Stimulated activated CD4-positive, alpha-beta T cell treated with anti-CD3 and anti-CD28 coated beads, Interleukin-2, amount 100 ng/mL, for 24 hours (primary cell): ENCODE measurements at places on chromosomes 2 and 18.

- DNase-seq, result no peak
Observed at GRCh38 chr2:205728366-205728765, 46.1 kb downstream of the NRP2 start.

DNA sequence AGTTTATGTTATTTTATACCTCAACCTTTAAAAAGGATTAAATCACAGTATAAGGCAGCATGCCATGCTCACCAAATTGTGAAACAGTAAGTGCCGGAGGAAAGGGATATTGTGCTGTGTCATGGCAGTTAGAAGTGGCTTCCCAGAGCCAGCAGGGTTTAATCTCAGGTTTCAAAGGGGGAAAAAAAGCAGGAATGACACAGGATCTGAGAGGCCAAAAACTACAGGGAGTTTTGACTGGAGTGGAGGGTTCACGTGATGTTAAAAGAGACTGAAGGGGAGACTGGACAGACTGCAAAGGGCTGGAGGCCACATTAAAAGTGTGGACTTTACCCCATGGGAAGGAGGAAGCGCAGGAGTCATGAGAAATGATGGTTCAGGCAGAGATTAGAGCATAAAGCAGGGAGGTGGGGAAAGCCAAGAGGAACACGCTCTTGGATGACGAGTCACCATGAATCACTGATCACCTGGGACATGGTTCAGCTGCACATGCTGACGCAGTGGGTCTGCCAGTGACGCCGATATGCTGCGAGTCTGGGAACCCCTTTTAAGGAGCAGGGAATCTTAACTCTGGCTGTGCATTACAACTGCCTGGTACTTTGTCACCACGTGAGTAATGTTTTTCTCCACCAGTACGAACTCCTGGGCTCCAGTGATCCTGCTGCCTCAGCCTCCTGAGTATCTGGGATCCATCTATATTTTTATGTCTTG, 6.1 kb downstream of the CHMP1B start:
- DNase-seq, result no peak

- DNase-seq, result no peak
Observed at GRCh38 chr2:136408795-136409194, 290.8 kb upstream of the CXCR4 start.

GRCh38 chr2:158512323-158512722, 55.6 kb downstream of the PKP4 start:
- no peak for DNase-seq

GRCh38 chr2:199734651-199735050, 116.3 kb downstream of the FTCDNL1 start:
- no peak for DNase-seq

DNA sequence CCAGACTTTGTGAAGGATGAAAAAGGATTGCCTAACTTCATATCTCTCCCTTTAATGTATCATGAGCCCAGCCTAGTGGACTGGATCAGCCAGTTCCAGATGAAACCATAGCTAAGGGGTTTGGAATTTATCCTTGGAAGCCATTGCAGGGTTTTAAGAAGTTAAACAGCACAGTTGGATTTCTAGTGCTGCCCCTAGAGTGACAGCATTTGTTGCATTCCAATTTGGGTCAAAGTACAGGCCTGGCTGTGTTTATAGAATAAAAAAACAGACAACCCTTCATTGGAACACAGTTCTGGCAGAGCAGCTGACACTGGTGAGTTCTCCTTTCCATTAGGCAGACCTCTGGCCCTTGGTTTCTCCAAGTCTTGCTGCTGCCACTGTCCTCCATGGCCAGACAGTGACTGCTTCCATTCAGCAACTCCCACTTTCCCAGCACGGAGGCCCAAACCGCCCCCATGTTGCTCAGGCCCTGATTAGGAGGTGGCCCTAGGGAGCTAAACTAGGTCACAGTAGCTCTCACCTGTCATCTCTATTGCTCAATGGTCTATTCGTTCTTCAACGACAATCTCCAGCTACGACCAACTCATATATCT, 8.0 kb downstream of the GPR39 start:
- no peak for DNase-seq

DNA sequence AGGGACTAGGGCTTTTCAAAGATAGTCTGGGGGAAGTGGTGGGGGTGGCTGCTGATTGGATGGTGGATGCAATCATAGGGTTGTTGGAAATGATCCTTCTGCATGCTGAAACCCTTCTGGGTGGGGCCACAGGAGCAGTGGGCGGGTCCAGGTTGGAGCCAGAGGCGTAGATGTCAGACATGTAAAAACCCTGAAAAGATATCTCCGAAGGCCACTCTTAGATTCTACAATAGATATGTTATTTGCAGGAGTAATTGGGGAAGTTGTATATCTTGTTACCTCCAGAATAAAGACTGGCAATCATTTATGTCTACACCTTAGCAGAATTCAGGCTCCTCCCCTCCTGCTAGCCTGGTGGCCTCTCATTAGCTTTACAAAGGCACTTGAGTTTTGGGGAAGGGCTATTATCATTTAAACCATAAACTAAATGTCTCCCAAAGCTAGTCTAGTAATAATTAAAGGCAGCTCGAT, 8.2 kb upstream of the FAM98A start:
- no peak for DNase-seq

DNA sequence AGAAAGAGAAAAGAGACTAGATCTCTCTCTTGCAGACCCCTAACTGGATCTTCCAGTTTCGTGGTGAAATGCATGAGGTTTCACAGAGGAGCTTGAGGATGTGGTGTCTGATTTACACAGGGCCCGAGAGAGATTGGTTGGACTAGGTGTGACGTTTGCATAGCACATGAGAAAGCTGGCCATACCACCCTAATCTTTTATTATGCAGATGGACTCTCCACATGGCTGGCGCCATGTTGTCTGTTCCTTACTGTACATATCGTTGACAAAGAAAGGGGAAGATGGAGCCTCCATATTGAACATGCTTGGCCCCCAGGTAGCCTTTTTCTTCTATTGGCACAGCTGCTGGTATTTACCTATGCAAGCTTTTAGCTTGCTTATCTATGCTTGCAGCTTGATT, 27.5 kb upstream of the PGAP1 start:
- no peak for DNase-seq

- no peak for DNase-seq
Observed at GRCh38 chr18:7954238-7954637, 387.1 kb downstream of the PTPRM start.

GRCh38 chr2:69665152-69665551, 21.6 kb upstream of the AAK1 start:
- DNase-seq, result no peak

DNA sequence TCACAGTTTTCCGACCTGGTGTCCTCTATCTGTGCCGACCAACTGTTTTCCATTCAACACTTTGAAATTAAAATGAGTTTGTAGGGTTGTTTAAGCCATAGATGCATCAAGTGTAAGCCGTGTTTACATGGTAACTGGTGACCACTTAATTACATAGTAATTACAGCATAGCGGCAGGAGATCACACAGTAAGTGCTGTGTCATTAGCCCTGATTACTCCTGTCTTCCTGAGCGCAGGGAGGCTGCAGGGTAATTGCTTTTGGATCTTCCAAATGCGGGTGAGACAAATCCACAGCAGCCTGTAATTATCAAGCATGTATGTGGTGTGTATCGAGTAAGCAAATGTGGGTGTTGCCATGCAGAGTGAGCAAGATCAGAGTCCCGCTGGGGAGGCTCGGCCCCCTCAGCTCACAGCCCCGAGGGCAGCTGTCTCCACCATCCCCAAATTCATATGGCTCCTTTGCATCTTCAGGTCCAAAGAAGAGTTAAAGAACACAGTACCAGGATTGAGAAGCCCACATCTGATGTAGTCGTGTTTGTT, 71.5 kb upstream of the HDAC4 start:
- no peak for DNase-seq

DNA sequence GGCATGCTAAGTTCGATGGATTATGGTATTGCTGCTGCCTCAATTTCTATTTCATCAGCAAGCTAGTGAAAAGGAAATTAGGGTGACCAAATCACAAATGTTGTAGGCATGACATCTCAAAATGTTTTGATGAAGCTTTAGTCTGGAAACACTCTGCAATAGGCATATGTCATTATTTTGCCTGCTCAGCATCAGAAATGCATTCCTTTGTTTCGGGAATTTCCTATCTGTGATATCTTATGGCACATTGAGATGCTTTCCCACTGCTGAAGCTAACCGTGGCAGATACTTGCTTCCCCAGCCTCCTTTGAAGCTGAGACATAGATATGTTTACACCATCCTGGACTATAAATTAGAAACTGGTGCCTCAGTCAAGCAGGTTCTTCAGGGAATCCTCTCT, 119.7 kb downstream of the CDC42EP3 start:
- no peak for DNase-seq

- DNase-seq, result no peak
Observed at GRCh38 chr2:234512884-234513669, 16.2 kb upstream of the ARL4C start.

GRCh38 chr2:121634354-121635307, 14.6 kb downstream of the CLASP1 start:
- DNase-seq, result peak; percentile 13

- DNase-seq, result no peak
Observed at GRCh38 chr18:43596105-43596712, 318.9 kb upstream of the SYT4 start.

GRCh38 chr2:88069117-88069516, 1.5 kb downstream of the SMYD1 start:
- DNase-seq, result no peak

DNA sequence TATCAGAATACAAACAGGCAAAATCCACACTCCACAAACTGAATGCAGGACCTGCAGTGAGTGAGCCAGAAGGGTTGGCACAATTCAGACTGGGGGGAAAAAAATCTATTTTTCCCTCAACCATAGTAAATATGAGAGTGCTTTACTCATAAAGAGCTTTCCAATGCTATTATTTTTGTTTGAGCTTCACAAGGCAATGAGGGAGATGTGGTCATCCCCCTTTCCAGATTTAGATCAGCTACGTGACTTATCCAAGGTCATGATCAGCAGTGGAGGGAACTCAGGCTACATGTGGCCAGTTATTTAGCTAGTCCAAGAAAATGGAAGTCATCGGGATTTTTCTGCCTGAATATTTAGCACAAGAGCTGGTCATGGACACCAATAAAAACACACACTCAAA, 120.4 kb upstream of the KLF7 start:
- no peak for DNase-seq

- DNase-seq, result no peak
Observed at GRCh38 chr2:120418174-120418787, 72.3 kb downstream of the INHBB start.

- no peak for DNase-seq
Observed at GRCh38 chr2:13779996-13780395, 852.5 kb upstream of the LRATD1 start.

DNA sequence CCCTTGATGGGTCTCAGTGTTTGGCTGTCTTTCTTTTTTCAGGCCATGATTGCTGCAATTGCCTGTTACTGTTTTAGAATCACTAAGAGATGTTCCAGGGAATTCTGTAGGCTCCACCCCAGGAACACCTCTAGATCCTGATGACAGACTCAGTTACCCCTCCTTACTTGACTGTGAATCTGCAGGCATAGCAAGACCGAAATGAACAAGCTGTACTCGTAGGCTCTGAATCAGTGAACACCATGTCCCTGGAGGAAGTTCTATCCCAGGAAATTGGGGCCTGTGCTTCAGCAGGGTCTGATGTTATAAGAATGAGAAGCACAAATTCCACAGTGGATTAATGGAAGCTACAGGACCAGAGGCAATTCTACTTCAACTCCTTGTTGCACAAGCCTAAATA, 148.6 kb downstream of the COPS8 start:
- DNase-seq, result no peak

GRCh38 chr18:80202264-80202998, 44.9 kb downstream of the PARD6G start:
- DNase-seq, result peak; percentile 38

DNA sequence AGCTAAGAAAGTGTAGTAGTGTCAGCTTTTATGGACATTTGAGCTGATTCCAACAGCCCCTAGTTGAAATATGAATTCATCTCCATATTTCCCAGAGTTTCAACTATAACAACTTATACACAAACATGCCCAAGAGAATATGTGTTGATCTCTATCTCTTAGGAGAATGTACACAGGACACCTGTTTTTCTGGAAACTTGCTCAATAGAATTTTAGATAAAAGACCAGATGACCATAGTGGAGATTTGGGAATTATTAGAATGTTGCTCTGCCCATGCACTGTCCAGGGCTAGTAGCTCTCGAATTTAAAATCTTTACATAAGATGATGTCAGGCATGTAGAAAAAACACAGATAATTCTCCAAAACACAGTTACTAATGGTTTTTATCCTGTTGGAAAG, 162.3 kb upstream of the VRK2 start:
- no peak for DNase-seq

DNA sequence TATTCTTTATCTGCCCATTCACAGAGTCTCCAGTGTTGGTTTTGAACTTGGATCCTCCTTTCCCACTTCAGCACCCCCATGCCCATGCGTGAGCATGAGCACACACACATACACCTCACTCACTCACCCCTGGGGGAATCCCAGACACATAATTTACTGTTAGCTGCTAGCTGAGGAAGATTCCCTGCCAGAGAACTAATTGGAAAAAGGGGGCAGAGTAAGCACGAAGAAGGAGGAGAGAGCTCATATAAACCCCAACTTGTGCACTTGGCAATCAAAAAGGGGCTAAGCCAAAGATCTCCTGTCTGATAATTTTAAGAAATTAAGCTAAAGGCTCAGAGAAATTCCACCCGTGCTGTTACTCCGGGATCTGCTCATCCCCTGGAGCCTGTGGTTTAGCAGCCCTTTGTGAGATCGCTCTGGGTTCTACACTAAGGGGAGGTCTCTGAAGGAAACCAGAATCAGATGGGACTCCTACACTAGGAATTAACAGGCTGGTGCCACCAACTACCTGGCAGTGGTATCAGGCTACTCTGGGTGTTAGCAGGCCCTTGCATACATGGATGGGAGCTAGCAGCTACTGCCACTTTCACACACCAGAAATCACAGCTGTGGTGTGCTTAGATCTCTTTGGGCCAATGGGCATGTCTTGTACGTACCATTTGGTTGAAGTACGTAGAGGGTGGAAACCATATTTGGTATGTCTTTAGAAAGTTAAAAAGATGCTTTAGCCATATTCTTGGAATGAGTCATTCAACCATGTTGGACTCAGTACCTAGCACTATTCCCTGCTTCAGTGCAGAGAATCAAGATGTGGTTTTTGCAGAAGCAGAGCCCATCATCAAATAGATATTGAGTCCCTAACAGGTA, 95.6 kb upstream of the SLC14A2 start:
- no peak for DNase-seq

DNA sequence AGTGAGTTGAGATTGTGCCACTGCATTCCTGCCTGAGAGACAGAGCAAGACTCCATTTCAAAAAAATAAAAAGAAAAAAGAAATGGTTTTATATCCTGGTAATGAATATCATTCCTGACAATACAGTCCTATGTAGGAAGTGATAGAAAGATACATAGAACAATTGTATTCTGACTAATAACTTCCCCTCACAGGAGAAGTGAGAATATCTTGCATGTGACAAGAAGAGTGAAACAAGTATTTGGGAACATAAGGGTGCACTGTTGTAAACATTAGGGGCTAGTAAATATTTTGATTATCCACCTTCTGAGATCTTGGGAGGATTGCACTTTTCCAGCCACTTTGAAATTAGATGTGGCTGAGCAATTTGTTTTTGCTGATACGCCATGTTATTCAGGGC, 40.7 kb downstream of the KLHL14 start:
- no peak for DNase-seq

GRCh38 chr2:54411801-54412354, 44.2 kb upstream of the SPTBN1 start:
- no peak for DNase-seq
